ENCODE measurements at places on chromosomes 1 and 21. TPM values are rescaled to one million over a fixed set of nuclear protein-coding genes. Genes with fewer than 3 reads are reported as not detected.

The PAX7 gene
- total RNA-seq: not detected

The NPPA gene
- total RNA-seq: not detected

The FNDC5 gene
- 0.07 TPM for total RNA-seq

The SPRR1B gene
- total RNA-seq: not detected

The LRRC3 gene
- 5.5 TPM for total RNA-seq

The MCOLN2 gene
- total RNA-seq: not detected

The GJB4 gene
- not detected for total RNA-seq

The SLAMF1 gene
- total RNA-seq: not detected

The FCRL4 gene
- not detected for total RNA-seq

The ENAH gene
- total RNA-seq: 47.0 TPM
